Right hindlimb (tissue), 1 donor: ENCODE measurements at places on chromosomes 16 and 17.
A peak's percentile ranks its signal among the peaks of the same experiment; 100 is the strongest.

DNA sequence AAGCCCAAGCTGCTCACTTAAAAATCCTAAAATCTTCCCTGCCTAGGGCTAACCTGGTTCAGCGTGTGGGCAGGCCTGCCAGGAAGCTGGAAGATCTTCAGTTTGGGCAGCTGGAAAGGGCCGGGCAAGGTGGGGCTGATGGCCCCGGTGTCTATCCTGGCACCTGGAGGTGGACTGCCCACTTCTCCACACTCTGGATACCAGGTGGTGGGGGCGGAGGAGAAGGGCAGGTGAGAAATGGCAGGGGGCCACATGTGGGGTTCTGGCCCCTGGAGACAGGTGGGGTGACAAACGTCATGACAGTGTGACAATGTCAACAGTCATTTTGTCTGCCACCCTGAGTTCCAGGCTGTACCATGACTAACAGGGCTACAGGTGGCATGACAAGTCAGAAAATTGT, 78.5 kb upstream of the C16orf82 start:
- DNase-seq, result no peak

- no peak for DNase-seq
Observed at GRCh38 chr17:76046064-76046463, 19.0 kb upstream of the EVPL start.

DNA sequence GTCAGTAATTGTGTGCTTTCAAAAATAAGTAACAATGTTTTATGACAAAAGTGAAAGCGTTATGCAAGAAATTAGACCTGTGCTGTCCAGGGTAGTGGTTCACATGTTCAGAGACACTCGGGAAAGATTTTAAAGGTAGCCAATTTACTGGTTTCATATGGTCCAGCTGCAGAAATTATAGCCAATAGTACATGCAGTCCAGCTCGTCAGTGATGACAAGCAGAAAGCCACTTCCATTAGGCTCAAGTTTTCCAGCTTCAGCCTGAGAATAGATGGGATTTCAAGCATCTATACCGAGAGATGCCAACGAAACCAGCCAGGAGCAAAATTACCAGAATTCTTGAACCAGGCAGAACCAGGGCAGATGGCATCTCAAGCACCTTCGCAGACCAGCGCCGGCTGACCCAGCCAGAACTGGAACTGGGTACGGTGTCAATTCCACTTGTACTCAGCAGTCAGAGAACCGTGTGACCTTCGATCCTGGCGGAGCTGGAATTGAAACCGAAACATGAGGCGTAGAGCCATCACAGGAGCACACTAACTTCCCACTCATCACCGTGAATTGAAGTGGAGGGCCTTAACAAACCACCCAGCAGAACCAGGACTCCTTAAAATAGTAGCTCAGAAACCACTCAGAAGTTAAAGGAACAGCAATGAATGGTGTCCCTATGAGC, 207.9 kb upstream of the HSBP1 start:
- no peak for DNase-seq

GRCh38 chr16:3977376-3977775, 96.9 kb upstream of the CREBBP start:
- DNase-seq, result no peak

- DNase-seq, result no peak
Observed at GRCh38 chr17:44334727-44335126, 10.1 kb upstream of the SLC25A39 start.

- no peak for DNase-seq
Observed at GRCh38 chr16:81261049-81261648, 22.7 kb downstream of the BCO1 start.

DNA sequence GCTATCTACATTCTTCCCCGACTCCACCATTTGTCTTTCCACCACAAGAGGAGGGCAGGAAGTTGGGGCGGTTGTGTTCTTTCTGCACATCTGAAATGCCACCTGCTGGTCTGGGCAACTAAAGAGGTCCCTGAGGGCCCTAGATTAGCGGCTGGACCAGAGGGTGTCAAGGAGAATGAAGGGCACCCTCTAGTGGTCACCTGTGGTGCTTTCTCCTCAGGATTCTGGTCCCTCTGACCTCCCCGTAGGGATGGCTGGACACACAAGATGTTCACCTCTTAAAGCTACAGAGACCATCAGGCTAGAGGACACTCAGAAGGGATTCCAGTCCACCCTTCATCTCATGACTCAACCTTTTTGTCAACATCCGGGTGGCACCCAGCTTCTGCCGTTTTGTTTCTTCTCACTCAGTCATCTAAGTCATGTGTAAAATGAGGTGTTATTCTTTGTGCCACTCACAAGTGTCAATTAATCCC, 2.9 kb upstream of the SCIMP start:
- no peak for DNase-seq

DNA sequence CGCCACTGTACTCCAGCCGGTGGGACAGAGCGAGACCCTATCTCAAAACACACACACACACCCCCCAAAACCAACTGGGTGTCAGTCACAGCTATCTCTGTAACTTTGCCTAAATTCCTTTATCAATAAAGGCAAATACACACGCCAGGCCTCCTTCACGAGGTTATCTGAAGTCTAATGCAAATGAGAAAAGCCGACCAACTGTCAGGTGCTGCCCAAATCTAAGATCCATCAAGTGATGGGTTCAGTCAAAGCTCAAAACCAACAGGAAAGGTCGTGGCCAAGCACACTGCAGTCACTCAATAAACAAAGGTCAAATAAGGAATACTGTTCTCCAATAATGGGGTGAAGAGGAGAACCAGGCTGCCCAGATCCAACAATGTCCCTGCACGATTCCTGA, 1.1 kb downstream of the ANKFY1 start:
- no peak for DNase-seq

DNA sequence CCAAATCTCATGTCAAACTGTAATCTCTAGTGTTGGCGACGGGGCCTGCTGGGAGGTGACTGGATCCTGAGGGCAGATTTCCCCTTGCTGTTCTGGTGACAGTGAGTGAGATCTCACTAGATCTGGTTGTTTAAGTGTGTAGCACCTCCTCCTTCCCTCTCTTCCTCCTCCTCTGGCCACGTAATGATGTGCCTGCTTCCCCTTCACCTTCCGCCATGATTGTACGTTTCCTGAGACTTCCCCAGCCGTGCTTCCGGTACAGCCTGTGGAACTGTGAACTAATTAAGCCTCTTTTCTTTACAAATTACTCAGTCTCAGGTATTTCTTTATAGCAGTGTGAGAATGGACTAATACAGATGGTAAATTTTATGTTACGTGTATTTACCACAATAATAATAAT, 49.2 kb downstream of the METTL16 start:
- DNase-seq, result no peak

GRCh38 chr17:68480885-68481284, 23.6 kb upstream of the WIPI1 start:
- DNase-seq, result no peak

DNA sequence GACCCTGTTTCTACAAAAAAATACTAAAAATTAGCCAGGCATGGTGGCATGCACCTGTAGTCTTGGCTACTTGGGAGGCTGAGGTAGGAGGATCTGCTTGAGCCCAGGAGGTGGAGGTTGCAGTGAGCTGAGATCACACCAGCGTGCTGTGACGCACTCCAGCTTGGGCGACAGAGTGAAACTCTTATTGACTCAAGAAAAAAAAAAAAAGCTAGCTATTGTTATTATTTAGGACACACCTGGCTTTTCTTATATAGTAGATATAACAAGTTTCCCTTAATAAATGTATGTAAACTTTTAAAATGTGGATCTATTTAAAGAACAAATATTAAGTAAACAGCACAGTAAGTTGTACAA, 1.8 kb downstream of the RABEP2 start:
- DNase-seq, result no peak

GRCh38 chr16:30054451-30054850, 11.1 kb upstream of the ALDOA start:
- no peak for DNase-seq

GRCh38 chr17:68343976-68344375, 52.7 kb downstream of the ARSG start:
- DNase-seq, result no peak

- DNase-seq, result no peak
Observed at GRCh38 chr16:47581114-47581513, 120.0 kb downstream of the PHKB start.

GRCh38 chr17:76955191-76955590, 87.0 kb downstream of the MGAT5B start:
- DNase-seq, result no peak

- DNase-seq, result peak; percentile 56
Observed at GRCh38 chr17:5499476-5500231, 13.3 kb downstream of the MIS12 start.

DNA sequence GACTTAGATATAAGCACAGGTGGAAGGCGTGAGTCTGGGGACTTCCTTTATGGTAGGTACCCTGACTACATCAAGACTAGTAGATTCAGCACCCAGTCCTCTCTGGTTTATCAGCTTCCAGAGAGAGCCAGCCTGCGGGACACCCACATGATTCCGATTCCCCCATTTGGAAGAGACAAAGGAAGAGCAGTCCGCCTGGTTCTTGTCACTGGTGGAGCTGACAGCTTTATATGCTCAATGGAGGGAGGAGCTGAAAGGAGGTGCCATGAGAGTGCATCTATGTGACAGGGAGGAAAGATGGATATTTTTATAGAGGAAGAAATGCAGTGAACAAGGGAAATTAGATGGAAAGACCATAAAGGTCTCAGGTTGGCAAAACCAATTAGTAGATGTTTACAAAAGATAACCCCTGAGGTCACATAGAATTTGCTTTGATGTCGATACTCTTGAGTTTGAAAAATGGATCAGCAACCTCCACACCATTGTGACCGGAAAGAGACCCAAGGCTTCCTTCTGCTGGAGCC, 437.7 kb downstream of the PMP22 start:
- DNase-seq, result no peak

DNA sequence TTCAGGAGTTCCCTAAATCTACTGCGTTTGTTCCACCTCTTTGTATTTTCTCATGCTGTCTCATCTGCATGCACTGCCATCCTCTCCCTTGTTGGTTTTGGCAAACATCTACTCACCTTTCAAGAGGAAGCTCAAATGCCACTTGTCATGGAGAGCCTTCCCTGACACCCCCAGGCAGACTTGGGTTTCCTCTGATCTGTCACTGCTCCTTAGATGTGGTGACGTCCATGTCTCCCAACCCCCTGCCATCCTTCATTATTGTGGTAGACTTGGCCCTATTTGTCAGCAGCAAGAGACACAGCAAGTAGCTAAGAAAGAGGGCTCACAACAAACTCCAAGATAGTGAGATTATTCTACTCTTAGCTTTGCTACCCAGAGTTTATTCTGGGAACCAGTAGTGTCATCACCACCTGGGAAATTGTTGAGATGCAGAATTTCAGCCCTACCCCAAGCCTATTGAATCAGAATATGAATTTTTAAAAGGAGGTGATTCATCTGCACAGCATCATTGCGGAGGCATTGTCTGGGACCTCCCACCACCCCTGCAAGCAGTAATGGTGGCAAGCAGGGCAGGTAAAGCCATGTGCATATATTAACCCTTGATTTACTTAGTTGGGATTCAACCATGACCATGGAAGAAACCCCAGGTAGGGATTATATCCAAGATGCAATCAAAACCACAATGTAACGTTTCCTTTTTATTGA, 248.9 kb downstream of the SHISA9 start:
- DNase-seq, result no peak

- DNase-seq, result no peak
Observed at GRCh38 chr16:58649707-58650106, 20.1 kb upstream of the CNOT1 start.

- no peak for DNase-seq
Observed at GRCh38 chr17:335691-336090, 16.9 kb downstream of the RPH3AL start.

DNA sequence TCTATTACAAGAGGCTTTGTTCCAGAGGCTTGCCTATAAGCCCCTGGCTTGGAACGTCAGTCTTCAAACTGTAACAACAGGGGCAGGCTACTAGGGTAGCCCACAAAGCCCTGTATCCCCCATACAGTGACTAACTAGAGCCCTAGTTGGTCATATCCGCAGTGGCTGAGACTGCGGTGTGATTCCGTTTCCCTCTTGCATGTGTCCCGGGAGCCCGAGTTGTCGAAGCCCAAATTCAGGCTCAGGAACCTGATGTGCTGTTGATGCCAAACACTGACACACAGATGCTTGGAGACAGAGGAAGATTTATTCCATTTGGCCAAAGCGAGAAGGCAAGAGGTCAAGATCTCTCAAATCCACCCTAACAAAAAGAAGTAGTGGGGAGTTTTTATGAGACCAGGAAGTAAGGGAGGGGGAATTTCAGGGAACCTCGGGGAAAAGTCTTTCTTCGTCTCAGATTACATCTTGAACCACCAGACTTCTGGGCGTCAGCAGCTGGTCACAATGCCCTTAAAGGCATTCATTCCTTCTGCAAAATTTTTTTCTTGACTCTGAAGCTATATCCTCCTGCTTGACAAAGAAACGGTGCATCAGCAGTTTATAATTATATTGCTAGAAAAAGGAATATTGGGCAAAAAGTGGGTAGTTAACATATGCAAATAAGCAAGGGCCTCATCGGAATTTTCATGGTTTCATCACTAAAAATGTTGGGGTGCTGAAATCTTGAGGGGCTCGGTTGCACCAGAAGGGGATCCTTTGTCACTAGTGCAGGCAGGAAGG, 879 bp downstream of the SLFN5 start:
- peak; percentile 43 for DNase-seq

DNA sequence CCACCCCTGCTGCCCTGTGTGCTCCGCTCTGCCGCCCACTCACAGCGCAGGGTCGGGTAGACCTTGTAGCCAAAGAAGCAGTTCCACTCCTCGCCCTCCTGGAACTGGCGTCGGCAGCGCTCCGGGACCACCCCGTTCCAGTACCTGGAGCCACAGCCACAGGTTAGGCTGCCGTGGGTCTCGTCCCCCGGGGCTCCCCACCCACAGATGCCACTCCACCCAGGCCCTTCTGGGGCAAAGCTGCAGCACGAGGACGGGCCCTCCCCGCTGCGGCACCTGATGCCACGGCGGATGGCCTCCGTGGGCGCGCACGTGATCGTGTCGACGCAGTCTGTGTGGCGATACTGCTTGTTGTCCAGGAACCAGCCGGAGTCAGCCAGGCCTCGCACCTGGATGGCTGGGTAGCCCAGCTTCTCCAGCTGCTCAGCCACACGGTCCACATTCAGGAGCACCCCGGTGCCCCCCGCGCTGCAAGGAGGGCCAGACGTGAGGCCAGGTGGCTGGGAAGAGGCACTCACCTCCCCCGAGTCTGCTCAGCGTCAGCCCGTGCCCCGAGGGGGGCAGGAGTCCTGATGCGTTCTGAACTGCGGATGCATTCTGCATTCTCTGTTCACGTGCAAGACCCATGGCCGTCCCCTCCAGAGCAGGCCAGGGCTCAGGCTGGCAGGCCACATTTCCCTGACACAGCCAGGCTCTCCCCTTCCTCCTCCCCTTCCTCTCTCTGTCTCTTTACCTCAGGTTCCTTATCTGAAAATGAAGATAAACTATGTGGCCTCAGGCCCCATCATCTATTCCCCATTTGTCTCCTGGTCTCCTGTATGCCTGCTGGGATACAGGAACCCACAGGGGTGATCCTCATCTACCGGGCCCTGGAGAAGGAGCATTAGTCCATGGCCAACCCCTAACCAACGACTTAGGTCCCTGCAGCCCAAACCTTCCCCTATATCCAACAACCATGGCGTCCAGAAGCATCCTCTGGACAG, 4.1 kb downstream of the NOTUM start:
- DNase-seq, result no peak

DNA sequence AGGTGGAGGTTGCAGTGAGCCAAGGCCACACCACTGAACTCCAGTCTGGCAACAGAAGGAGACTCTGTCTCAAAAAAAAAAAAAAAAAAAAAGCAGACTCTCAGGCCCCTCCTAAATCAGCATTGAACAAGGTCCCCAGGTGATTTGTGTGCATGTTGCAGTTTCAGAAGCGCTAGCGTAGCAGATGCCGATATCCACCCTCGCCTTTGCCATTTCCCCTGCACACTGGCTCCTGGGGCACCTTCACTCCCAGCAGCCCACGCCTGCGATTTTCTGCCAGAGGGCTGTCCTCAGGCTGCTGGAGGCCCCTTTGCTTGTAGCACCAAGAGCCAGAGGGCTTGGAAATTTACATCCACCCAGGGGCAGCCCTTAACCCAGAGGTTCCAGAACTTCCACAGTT, 95.6 kb downstream of the WSCD1 start:
- no peak for DNase-seq
